Transverse colon (tissue), 4 donors: ENCODE measurements at places on chromosomes 1 and 21. TPM values are rescaled to one million over a fixed set of nuclear protein-coding genes. Genes with fewer than 3 reads are reported as not detected.

Gene PPCS
- total RNA-seq, result 75.1 TPM

Gene RAB42
- 14.2 TPM for total RNA-seq

Gene PTPN22
- total RNA-seq, result 13.2 TPM

Gene S100A1
- total RNA-seq, result not detected

Gene UBXN11
- 17.9 TPM for total RNA-seq

Gene GBP5
- not detected for total RNA-seq

Gene C1orf167
- total RNA-seq, result not detected

Gene S100A12
- total RNA-seq, result not detected

Gene CRYAA
- not detected for total RNA-seq

DNA sequence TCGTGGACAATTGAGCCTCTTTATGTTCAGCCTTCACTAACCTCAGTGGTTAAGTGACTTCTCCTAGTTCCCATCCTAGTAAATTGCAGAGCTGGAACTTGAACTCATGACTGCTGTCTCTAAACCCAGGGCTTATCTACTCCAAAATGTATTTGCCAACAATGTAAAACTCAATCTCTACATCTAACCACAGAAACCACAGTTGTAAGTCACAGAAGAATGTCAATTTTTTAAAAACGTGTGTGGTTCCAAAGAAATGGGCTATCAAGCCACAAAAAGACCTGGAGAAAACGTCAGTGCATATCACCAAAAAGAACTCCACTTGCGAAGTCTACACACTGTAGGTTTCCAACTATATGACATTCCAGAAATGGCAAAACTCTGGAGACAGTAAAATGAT, 172.6 kb upstream of the HMCN1 start:
- no peaks in the 10 kb centered on the region for H3K27me3 ChIP-seq
- H3K4me3 ChIP-seq, result no peak overlapping the region
- DNase-seq, result no peak
- H3K4me1 ChIP-seq, result no peaks in the 10 kb centered on the region

- H3K27ac ChIP-seq, result no peak overlapping the region
- no peak for DNase-seq
- H3K27me3 ChIP-seq, result no peaks in the 10 kb centered on the region
Observed at GRCh38 chr1:228804640-228805413, 69.5 kb downstream of the RHOU start.

DNA sequence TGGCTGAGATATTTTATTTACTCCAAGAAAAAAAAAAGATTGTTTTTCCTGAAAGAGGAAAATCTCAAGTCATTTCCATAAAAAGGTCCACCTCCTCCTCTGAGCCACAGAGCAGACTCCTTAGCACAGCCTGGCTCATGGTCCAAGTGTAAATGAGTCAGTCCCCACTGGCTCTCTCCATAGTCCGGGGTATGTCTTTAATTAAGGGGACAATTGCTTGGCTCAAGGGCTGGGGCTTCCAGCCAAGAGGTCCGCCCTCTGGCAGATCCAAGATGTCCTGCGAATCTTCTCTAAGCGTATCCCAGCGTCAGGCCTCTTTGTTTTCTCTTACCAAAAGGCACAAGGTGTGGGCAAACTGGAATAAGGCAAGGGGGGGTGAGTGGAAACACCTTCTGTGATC, 33.3 kb downstream of the FOXD2 start:
- no peaks in the 10 kb centered on the region for H3K4me1 ChIP-seq
- no peak overlapping the region for H3K27ac ChIP-seq
- no peak overlapping the region for H3K4me3 ChIP-seq
- peaks cover 12% of the 10 kb centered on the region for H3K27me3 ChIP-seq
- H3K36me3 ChIP-seq, result no peaks in the 10 kb centered on the region
- DNase-seq, result no peak

- H3K4me3 ChIP-seq, result no peak overlapping the region
- H3K36me3 ChIP-seq, result no peaks in the 10 kb centered on the region
- no peak for DNase-seq
Observed at GRCh38 chr1:174352117-174352516, 95.6 kb upstream of the GPR52 start.

- peaks cover 11% of the 10 kb centered on the region for H3K4me1 ChIP-seq
- no peak overlapping the region for H3K27ac ChIP-seq
- no peaks in the 10 kb centered on the region for H3K36me3 ChIP-seq
- H3K4me3 ChIP-seq, result no peak overlapping the region
- no peaks in the 10 kb centered on the region for H3K27me3 ChIP-seq
- no peak for DNase-seq
Observed at GRCh38 chr1:204443871-204444581, 32.4 kb upstream of the PPP1R15B start.

GRCh38 chr1:176517484-176517883, 54.5 kb downstream of the PAPPA2 start:
- no peaks in the 10 kb centered on the region for H3K4me1 ChIP-seq
- no peak for DNase-seq
- H3K36me3 ChIP-seq, result no peaks in the 10 kb centered on the region
- no peaks in the 10 kb centered on the region for H3K27me3 ChIP-seq
- H3K27ac ChIP-seq, result no peak overlapping the region

DNA sequence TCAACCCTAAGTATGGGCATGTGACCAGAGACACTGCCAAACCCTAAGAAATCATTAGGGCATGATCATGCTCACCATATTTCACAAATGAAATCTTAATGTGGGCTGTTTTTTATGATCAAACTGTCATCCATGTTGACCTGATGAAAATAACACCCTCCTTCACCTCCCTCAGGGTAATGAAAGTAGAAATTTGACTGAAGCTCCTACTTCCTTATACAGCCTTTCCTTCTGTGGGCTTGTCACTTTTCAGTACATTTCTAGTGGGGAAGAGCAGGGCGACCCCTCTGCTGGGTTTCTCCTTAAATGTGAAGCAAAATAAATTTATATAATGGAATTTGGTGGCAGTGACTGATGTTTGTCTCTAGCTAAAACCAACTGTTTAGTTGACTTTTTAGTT, 25.9 kb downstream of the IVNS1ABP start:
- H3K27me3 ChIP-seq, result no peaks in the 10 kb centered on the region
- DNase-seq, result no peak
- H3K4me1 ChIP-seq, result no peaks in the 10 kb centered on the region
- H3K36me3 ChIP-seq, result peaks cover 15% of the 10 kb centered on the region
- H3K27ac ChIP-seq, result no peak overlapping the region

DNA sequence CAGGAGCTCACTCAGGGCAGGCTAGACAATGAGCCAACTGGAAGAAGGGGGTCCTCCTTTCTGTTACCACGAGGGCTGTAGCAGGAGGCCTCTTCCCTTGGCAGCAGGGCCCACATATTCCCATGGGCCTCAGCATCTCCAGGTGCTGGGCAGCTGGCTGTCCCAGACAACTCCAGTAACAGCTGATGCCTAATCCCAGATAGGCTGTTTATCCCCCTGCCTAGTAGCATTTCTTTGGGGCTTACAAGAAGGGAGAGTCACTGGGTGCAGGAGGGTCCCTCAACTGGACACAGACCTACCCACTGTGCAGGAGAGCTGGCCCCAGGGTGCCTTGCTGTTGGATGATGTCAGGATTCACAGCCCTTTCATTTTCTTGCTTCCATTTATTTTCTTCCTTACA, 278.2 kb downstream of the DSCAM start:
- no peaks in the 10 kb centered on the region for H3K27me3 ChIP-seq
- DNase-seq, result no peak
- no peak overlapping the region for H3K27ac ChIP-seq
- no peaks in the 10 kb centered on the region for H3K4me1 ChIP-seq
- no peak overlapping the region for H3K4me3 ChIP-seq
- no peaks in the 10 kb centered on the region for H3K36me3 ChIP-seq

GRCh38 chr1:4276238-4276637, 376.2 kb upstream of the C1orf174 start:
- H3K27ac ChIP-seq, result no peak overlapping the region
- H3K36me3 ChIP-seq, result no peaks in the 10 kb centered on the region
- no peaks in the 10 kb centered on the region for H3K4me1 ChIP-seq
- no peaks in the 10 kb centered on the region for H3K27me3 ChIP-seq
- DNase-seq, result no peak

DNA sequence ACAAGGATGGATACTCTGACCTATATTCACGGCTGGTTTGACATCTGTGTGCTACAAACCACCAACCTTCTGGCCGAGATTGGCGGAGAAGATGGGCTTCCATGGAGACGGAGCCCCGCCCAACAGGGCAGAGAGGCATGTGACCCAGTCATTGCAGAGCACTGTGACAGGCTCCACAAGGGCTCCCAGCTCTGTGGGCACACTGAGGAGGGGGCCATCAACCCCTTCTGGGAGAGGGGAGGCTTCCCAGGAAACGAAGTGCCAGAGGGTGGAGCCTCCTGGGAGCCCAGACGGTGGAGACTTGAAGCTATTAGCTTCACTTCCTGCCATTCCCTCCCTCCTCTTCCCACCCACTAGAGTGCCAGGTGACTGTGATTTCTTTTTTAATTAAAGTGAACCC, 71.6 kb upstream of the IFFO2 start:
- H3K27me3 ChIP-seq, result peaks cover 3% of the 10 kb centered on the region
- no peak overlapping the region for H3K4me3 ChIP-seq
- no peaks in the 10 kb centered on the region for H3K36me3 ChIP-seq
- DNase-seq, result no peak
- no peaks in the 10 kb centered on the region for H3K4me1 ChIP-seq
- no peak overlapping the region for H3K27ac ChIP-seq

DNA sequence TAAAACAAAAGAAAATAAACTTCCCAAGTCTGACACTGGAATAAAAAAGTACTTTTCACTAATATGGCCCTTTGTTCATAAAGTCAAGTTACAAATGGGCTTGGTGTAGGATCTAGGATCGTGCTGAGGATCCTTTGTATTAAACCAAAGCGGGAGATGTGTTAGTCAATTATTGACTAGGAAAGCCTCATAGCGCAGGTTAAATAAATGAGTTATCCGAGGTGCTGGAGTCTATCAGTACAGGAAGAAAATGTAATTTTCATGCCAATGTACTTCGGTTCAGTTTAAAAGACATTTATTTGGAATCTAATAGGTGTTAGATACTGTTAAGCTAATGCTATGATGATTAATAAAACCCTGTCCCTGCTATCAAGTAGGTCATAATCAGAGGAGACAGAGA, 101.8 kb downstream of the TNR start:
- H3K4me3 ChIP-seq, result no peak overlapping the region
- no peak for DNase-seq
- H3K4me1 ChIP-seq, result no peaks in the 10 kb centered on the region
- no peaks in the 10 kb centered on the region for H3K27me3 ChIP-seq
- no peaks in the 10 kb centered on the region for H3K36me3 ChIP-seq

- no peak overlapping the region for H3K27ac ChIP-seq
- no peaks in the 10 kb centered on the region for H3K27me3 ChIP-seq
- H3K4me1 ChIP-seq, result no peaks in the 10 kb centered on the region
- DNase-seq, result no peak
- H3K36me3 ChIP-seq, result no peaks in the 10 kb centered on the region
- H3K4me3 ChIP-seq, result no peak overlapping the region
Observed at GRCh38 chr21:27158967-27159366, 192.1 kb upstream of the ADAMTS5 start.

- no peak overlapping the region for H3K27ac ChIP-seq
- no peak for DNase-seq
- no peaks in the 10 kb centered on the region for H3K36me3 ChIP-seq
- no peaks in the 10 kb centered on the region for H3K27me3 ChIP-seq
- H3K4me1 ChIP-seq, result peaks cover 11% of the 10 kb centered on the region
Observed at GRCh38 chr1:156067262-156067661, 6.3 kb downstream of the RAB25 start.

GRCh38 chr1:156893048-156893953, at the start of gene PEAR1:
PEAR1 (plus strand) TSS chr1:156893718; CDS start chr1:156903927, 10,209 bp downstream.
- no peak within 1 kb of the TSS for H3K4me3 ChIP-seq
- H3K27me3 ChIP-seq, result peaks cover 39% of the 10 kb centered on the region
- H3K36me3 ChIP-seq, result no peaks in the 10 kb centered on the region
- no peak for DNase-seq
- peak within 1 kb of the TSS; percentile 72 for H3K27ac ChIP-seq

DNA sequence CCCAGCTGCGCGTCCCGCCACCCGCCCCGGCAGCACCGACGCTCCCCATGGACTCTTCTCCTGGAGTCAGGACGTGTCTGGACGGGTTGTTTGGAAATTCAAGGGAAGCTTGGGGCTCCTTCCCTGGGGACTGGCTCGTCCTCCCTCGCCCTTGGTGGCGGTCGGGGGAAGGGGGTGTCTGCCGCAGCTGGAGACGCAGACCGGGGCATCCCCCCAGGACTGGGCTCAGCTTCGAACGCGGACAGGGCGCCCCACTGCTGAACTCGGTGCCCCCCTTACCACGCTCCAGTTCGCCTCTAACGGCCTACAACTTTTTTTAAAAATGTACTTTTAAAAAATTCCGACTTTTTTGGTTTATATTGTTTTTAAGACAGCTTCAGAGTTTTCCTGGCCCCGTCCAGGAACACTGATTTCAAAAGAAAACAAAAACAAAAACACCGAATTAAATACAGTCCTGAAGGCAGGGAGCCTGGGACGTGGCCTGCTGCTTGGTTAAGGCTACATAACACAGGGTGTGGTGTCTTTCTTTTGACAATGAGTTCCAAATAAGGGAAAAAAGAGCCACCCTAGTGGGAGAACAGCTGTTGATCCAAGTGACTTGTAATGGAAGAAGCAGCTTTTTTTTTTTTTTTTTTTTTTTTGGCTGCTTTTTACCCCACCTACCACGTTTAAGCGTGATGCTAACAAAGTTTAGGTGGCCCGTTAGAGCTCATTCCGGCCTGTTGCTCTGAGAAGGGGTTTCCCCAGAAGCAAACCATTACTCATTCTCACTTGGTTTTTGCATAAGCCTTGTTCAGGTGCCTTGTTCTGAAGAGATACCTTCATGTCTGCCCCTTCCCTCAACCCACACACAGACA, 862 bp upstream of the DIPK1A start:
- H3K4me1 ChIP-seq, result peaks cover 11% of the 10 kb centered on the region
- peak overlapping the region; percentile 92 for H3K4me3 ChIP-seq
- peak; percentile 49 for DNase-seq

GRCh38 chr1:8871539-8871935, 6.9 kb downstream of the ENO1 start:
- DNase-seq, result peak; percentile 68
- H3K4me3 ChIP-seq, result no peak overlapping the region
- peaks cover 52% of the 10 kb centered on the region for H3K36me3 ChIP-seq
- H3K4me1 ChIP-seq, result peaks cover 65% of the 10 kb centered on the region

DNA sequence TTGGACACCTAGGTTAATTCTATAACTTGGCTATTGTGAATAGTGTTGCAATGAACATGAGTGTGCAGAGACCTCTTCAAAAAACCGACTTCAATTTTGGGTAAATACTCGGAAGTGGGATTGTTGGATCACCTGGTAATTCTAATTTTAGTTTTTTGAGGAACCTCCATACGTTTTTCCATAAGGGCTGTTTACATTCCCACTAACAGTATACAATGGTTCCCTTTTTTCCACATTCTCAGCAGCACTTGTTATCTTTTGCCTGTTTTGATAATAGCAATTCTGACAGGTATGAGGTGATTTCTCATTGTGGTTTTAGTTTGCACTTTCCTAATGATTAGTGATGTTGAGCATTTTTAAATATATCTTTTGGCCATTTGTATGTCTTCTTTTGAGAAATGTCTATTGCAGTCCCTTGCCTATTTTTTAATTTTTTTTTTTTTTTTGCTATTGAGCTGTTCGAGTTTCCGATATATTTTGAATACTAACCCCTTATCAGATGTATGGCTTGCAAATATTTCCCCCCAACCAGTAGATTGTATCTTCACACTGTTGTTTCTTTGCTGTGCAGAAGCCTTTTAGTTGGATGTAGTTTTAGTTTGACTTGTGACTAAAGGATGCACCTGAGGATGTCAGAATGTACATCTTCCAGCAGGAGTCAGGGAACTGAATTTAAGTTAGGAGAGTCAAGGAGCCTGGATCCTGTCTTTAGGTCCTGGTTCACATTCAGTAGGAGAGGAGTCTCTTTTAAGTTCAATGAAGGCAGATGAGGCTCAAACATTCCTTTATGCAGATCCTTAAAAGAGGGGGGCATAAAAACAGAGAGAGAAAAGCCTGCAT, 120.0 kb downstream of the S1PR1 start:
- H3K27me3 ChIP-seq, result no peaks in the 10 kb centered on the region
- H3K4me1 ChIP-seq, result no peaks in the 10 kb centered on the region
- no peak for DNase-seq
